Stimulated activated CD4-positive, alpha-beta T cell treated with anti-CD3 and anti-CD28 coated beads, Interleukin-12 subunit alpha, Interleukin-12 subunit beta, amount 100 ng/mL, for 48 hours (primary cell): ENCODE measurements at places on chromosomes 12 and 14.
A peak's percentile ranks its signal among the peaks of the same experiment; 100 is the strongest.

GRCh38 chr14:90969531-90970166 is 90.8 kb downstream of the RPS6KA5 start:
- no peak for DNase-seq

DNA sequence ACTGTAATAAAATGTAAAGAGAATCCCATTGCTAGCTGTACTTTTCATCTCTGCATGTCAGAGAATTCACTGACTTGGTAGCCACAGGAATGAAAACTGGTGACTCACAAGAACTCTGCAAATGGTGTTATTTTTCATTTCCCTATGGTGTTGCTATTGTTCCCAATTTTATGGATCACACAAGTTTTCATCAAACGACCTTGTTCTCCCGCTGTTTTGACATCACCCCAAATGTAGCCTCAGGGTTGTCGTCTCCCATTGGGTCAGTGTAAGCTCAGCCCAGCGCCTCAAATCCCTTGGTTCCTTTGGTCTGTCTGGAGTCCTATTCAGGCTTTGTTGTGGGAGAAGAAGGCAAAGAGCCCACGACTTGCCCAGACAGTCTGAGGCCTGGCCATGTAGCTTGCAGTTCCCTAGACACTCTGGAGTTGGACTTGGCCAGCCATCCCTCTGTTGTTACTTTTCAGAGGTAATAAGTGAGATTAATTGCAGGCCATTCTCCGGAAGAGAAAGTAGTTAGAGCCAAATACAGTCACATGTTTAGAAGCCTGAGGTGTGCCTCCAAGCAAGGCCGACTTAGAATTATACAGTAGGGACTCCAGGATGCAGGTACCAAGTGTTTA is 159.2 kb downstream of the TGFB3 start:
- no peak for DNase-seq

DNA sequence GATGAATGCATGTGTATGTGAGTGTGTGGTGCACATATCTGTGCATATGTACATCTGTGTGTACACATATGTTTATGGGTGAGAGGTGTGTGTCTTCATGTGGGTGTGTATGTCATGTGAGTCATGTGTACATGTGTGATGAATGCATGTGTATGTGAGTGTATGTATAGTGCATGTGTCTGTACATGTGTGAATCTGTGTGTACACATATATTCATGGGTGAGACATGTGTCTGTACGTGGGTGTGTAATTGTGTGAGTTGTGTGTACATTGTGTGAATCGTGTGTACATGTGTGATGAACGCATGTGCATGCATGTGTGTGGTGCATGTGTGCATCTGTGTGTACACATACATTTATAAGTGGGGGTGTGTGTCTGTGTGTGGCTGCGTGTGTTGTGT is 146.9 kb upstream of the TMEM132C start:
- no peak for DNase-seq

DNA sequence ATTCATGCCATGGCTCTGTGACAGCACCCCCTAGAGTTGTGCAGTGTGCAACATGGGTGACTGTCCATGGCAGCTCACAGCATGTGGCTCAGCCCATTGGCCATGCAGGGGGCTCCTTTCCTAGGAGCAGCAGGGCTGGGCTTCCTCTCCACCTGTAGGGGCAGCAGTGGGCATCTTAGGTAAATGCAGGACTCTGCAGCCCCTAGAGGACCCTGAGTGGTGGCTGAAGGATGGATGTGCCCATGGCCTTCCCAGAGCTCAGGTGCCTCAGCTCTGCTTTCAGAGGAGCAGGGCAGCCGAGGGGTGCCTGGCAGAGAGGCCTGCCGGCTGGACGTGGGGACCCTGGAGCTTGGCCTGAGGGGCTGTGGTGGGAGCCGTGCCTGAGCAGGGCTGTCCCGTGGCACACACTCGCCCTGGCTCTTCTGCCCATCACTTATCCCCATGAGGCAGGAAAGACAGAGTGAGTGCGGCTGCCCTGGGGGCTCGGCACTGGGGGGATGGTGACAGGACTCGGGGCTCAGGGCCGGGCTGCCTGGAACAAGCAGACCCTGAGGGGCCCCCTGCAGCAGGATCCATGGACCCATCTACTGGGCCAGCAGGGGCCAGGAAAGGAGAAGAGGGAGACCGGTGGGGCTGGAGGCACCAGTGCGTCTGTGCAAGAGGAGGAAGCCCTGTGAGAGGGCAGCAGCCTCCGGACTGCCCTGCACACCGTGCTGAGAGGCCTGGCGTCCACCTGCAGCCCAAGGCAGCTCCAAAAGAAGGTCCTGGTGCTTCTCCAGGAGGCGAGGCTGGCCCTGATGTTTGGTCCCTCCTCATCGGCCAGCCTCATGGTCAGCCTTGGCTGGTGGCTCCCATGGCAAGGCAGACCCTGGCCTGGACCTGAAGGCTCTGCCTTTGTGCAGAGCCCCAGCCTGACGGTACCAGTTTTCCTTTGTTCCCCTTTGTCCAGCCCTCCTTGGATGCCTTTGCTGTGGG is 7.6 kb downstream of the ADSS1 start:
- no peak for DNase-seq

GRCh38 chr12:107564946-107565345 is 120.7 kb upstream of the PWP1 start:
- DNase-seq = no peak

DNA sequence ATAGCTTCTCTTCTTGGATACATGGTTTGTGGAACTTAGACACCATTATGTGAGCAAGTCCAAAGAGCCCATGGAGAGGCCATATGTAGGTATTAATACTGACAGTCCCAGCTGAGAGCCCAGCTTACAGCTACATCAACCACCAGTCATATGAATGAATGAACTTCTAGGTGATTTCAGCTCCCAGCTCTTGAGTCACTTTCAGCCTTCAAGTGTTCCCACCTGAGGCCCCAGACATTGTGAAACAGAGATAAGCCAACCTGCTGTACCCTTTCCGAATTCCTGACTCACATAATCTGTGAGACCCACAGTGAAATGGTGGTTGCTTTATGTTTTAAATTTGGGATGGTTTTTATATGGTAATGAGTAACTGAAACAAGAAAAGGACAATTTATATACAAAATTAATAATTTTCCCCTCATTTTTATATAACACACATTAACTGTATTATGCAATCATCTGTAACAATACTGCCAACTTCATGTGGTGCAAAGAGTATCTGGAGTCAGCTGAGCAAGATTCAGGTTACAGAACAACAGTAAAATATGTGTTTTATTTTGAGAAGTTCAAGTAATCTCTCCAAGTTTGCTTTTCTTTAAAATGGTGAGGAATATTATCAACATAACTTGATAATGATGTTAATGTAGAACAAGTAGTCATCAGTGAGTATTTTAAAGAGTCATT is 27.7 kb upstream of the FBXO33 start:
- DNase-seq = no peak

DNA sequence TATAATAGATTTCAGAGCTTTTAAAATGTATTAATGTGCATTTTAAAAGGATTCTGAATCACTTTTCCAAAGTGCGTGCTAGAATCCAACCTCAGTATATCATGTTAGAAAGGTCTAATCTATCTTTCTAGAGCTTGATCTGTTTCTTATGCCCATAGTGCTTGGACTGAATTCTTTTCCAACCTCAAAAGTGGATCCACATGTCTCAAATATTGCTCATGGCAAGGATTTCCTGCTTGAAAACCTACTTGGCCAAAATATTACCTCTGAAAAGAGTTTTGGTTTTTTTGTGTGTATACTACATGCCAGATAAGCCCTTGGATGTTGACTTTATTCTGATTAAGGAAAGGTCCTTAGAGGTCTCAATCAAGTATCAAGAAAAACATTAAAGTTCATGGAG is 16.9 kb upstream of the SLC6A15 start:
- DNase-seq = no peak

DNA sequence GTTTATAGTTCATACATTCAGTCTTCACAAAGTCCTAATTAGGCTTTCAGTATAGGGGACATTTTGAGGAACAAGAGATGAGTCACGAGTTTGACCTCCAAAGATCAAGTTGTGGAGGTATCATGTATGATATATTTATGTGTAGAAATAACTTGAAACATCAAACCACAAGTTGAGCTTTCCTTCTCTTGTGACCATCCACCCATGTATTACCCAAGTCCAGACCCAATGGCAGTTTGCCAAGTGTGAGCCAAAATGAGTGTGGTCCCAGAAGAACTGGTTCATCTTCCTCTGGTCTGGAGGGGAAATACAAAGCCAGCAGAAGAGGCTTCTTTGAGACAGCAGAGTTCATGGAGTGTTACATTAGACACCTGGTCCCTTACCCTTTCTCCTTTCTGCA is 104.9 kb downstream of the ATP23 start:
- no peak for DNase-seq

GRCh38 chr14:39276005-39276404 is 42.3 kb downstream of the MIA2 start:
- DNase-seq = no peak

DNA sequence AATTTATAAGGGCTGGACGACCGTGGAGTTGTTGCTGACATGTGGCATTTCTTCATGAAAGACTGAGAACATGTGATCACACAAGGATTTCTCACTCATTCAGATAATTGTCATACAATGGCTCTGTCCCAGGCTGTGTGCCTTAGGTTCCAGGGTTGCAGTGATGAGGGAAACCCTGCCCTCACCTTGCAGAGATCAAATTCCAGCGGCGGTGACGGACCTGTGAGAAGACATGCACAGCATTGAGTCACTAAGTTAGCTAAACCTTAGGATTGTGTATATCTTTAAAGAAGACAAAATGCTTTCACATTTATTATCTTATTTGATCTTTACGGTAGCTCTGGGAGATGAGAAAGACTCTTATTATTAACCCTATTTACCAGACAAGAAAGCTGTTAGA is 1029.1 kb downstream of the BCL11B start:
- DNase-seq = no peak

GRCh38 chr12:69987579-69988091 is 162.6 kb downstream of the MYRFL start:
- no peak for DNase-seq

GRCh38 chr14:60989599-60989998 is 8.6 kb downstream of the SLC38A6 start:
- no peak for DNase-seq

- no peak for DNase-seq
These were observed 5.9 kb upstream of the EID3 start for GRCh38 chr12:104297477-104298113.

GRCh38 chr12:56578983-56579546 is 51.1 kb downstream of the BAZ2A start:
- DNase-seq = no peak

DNA sequence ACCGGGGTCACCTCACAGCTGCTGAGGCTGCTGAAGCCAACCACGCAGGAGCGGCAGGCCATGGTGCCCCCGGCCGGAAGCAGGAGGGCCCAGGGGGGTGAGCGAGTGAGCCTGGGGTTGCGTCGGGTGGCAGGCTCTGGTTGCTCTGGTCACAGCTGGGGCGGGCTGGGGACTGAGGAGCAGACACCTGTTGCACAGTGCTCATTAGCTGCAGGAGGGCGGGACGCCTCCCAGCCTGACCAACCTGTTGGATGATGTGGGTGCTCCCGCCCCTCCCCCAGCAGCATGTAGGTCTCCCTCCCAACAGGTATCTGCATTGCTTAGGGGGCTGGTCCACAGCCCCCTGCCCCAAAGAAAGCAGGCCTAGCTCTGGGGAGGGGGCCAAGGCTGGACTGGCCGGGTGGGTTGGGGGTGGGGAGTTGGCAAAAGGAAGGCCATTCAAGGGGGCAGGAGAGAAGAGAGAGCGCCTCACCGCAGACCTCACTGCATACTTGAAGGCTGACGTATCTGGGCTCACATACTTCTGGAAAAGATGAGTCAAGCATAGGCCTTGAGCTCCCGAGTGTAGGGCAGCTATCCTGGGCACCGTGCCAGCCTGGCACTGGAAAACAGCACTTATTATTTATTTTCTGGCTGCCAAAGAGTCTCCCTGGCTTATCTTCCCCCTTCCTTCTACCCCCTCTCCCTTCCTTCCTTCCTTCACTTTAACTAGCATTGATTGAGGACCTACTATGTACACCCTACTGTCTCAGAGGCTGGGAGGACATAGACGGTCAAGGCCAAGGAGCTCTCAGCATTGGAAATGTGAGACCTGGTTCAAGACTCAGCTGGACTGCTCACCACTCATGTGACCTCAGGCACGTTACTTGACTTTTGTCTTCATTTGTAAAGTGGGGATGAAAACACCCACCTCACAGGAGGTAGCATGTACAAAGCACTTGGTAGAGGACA is at the start of gene KRT80:
TSS of gene KRT80 (minus strand) at position 174 of the 951 bp plus-strand sequence. CDS start at position 62, 112 bp downstream.
- peak; percentile 6 for DNase-seq

GRCh38 chr14:33634631-33635030 is 316.2 kb downstream of the EGLN3 start:
- no peak for DNase-seq

GRCh38 chr12:77907936-77908335 is 77.2 kb downstream of the NAV3 start:
- DNase-seq = no peak

- DNase-seq = no peak
These were observed 12.6 kb upstream of the DENND5B start for GRCh38 chr12:31603546-31604009.

- no peak for DNase-seq
These were observed 89.4 kb upstream of the SYT10 start for GRCh38 chr12:33529031-33529430.

DNA sequence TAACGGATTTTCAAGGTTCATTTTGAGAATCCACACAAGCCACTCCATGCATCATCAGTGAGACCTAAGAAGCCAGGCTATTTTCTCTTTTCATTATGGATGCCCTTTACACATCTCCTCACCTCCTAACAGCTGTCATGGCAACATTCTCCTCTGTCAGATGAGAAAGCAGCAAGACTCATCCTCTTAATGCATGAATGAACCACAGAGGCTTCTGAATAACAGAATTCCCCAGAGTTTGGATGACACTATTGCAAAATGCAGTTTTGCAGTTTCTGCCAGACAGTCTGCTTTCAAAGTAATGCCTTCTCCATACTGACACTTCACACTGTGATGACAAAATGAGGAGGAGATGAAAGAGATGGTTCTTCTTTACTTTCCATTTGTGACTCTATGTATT is 286.7 kb upstream of the GRIP1 start:
- DNase-seq = no peak

GRCh38 chr12:57154804-57155434 is 7.5 kb upstream of the LRP1-AS start:
- no peak for DNase-seq

GRCh38 chr14:71680736-71681387 is 251.4 kb upstream of the RGS6 start:
- no peak for DNase-seq

DNA sequence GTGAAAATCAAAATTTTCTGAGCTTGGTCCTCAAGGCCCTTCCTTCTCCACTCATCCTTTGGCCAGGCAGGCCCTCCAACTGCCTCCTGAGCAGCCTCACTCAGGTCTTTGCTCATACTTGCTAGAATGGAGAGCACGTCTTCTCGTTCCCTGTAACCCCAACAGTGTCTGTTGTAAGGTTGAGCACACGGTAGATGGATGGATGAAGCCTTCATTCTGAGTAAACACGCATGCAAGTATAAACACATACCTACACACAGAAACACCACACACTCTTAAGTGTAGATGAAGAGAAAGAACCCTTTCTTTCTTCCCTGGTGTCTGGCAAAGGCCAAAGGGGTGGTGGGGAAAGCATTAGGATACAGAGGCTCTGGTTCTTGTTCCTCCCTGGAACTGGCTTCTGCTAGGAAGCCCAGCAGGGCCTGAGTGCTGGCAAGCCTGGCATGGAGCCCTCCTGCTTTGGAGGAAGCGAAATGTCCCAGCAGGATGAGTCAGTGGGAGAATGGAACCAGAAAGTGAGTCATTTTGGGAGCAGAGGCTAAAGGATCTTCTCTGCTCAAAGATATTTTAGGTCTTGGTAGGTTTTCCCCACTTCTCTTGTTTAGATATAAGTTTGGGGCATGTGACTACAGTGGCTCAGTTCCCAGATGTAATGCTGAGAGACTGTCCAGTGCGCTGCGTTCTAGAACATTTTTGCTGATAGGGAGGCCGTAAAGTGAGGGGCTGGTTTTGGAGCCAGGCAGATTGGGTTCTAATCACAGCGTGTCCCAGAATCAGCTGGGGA is 127.4 kb downstream of the CACNA1C start:
- DNase-seq = no peak
